Keratinocyte (primary cell): ENCODE measurements at places on chromosomes 6 and 20. TPM values are rescaled to one million over a fixed set of nuclear protein-coding genes. Genes with fewer than 3 reads are reported as not detected.

DNA sequence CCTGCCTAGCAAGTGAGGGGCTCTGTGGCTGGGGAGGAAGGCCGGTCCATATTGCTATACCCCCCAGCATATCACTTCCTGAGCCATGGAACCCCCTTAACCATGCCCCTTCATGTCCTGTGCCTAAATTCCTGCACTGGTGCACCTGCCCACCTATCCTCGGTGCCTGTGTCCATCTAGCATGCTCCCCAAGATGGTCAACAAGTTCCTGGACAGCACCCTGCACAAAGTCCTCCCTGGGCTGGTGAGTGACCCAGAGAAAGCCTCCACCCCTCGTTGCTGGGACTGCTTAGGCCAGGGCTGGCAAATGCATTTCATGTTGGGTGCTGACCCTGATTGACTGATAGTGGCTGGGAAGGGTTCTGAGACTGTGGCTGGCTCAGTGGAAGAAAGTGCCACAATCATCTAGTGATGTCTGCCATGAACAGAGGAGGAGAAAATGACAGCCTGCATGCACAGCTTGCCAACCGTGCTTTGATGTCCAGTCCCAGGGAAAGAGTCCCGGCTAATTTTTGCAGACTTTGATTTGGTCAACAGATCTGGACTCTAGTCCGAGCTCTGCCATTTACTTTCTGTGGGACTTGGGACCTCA lies 3.5 kb downstream of the BPIFB6 start:
- DNase-seq = no peak

DNA sequence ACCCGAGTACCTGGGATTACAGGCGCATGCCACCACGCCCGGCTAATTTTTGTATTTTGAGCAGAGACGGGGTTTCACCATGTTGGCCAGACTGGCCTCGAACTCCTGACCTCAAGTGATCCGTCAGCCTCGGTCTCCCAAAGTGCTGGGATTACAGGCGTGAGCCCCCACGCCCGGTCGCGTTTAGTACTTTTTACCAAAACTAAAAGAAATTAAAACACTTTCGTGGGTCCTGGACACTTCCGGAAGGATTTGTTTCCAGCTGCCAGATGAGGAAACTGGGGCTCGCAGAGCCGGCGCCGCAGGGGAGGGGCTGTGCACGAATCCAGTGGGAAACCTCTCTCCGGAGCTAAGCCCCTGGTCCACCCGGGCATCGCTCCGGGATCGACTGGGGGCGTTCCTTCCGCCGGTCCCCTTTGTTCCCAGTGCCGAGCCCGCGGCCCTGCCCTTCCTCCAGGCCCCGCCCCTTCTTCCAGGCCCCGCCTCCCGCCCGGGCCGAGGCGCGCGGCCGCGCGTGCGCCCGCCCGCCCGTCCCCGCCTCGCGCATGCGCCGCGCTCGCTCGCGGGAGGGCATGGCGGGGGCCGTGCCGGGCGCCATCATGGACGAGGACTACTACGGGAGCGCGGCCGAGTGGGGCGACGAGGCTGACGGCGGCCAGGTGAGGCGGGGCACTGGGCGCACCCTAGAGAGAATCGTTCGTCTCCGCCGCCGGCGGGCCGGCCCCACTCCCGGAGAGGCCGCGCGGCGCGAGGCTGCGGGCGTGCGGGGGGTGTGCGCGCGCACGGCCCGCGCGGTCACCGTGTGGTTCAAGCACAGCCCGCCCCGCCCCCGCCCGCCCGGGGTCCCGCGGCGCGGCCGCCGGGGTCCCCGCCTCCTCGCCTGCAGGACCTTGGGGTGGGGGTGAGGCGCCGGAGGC lies at the start of gene NELFCD:
NELFCD (plus strand) TSS at position 546 of the 917 bp plus-strand sequence; CDS start at position 600, 54 bp downstream.
- peak; percentile 13 for DNase-seq

R3HDML gene
- polyA plus RNA-seq = not detected in 3 replicates

DNA sequence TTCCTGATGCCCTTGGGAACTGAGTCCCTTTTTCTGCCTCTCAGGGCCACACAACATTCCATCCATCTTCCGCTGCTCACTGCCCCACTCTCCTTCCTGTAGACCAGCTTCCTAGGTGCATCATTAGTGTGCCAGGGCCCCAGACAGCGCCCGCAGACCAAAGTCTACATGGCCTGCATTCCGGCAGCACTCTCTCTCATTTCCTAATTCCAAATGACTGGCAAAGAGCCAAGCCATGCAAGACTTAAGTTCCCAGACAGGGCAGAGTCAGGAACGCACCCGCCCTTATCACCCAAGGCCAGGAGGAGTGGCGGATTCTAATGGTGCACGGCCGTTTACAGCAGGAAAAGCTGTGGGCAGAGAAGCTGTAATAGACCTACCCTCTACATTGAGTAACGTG lies 159.8 kb upstream of the ARID1B start:
- peak; percentile 13 for DNase-seq

- DNase-seq = no peak
Observed at GRCh38 chr6:6756526-6756925, 168.0 kb downstream of the LY86 start.

DNA sequence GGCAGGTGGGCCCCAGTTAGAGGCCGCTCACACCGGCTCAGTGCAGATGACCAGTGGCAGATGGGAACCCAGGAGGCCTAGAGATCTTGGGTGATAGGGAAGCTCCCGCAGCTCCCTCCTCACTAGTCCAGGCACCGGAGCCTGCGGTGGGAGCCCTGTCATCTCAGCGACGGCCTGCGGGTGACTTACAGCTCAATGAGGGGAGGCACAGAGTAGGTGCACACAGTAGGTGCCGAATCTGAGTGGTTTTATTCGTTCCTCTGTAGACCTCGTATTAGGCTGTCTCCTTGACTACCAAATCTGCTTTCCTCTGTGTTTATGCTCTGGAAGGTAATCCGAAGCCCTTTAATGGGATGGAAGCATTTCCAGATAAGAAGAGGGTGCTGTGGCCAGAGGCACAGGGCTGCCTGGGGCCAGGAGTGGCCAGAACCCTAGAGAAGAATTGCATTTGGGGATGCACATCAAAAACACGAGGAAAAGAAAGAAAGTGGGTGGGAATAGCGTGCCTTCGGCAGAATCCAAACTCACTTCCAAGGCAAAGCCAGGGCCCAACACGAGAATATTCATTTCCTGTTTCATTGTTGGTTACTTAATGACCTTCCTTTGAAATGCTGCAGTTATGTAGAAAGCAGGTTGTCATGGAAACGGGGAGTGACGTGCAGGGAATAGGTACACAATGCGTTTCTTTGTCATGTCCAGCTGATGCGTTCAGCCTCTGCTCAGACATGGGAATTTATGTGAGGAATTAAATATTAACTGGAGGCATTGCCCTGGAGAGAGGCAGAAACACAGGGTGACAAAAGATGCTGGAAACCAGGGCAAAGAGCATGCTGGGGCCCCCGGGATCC lies 24.7 kb downstream of the MYT1 start:
- no peak for DNase-seq

ARFGEF3 gene
- polyA plus RNA-seq = 0.09 to 0.14 TPM (median 0.13 TPM) in 3 replicates

DNA sequence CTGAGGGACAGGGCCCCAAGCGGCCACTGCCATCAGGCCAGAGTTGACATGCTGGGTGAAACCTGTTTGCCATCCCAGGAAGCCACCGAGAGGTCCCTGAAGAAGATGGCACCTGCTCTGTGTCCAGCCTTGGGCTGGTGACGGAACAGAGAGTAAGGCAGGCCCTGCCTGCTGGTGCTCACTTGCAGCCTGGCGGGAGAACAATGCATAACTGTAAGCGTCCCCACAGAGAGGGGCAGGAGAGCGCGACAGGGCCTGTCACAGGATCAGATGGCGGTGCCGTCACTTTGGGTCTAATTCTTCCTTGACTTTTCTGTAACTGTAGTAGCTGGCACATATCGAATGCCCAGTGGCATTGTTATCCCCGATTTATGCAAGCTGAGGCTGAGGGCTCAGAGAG lies 29.0 kb upstream of the VSTM2L start:
- no peak for DNase-seq

GRCh38 chr6:81847866-81848265 lies 95.4 kb upstream of the TENT5A start:
- no peak for DNase-seq

C20orf202 gene
- polyA plus RNA-seq = not detected in 3 replicates
